ENCODE measurements at places on chromosomes 13 and 19.

- no peak for DNase-seq
Measured at GRCh38 chr13:98688373-98688772, 64.1 kb downstream of the SLC15A1 start.

DNA sequence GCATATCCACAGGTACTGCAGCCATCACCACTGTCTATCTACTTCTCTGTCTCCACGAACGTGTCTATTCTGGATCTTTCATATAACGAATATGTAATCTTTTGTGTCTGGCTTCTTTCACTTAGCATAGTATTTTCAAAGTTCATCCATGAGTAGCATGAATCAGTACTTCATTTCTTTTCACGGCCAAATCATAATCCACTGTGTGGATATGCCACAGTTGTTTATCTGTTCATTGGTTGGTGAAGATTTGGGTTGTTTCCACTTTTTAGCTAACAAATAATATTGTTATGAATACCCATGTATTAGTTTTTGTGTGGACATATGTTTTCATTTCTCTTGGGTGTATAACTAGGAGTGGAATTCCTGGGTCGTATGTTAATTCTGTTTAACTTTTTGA, 14.4 kb downstream of the RGCC start:
- DNase-seq = no peak

DNA sequence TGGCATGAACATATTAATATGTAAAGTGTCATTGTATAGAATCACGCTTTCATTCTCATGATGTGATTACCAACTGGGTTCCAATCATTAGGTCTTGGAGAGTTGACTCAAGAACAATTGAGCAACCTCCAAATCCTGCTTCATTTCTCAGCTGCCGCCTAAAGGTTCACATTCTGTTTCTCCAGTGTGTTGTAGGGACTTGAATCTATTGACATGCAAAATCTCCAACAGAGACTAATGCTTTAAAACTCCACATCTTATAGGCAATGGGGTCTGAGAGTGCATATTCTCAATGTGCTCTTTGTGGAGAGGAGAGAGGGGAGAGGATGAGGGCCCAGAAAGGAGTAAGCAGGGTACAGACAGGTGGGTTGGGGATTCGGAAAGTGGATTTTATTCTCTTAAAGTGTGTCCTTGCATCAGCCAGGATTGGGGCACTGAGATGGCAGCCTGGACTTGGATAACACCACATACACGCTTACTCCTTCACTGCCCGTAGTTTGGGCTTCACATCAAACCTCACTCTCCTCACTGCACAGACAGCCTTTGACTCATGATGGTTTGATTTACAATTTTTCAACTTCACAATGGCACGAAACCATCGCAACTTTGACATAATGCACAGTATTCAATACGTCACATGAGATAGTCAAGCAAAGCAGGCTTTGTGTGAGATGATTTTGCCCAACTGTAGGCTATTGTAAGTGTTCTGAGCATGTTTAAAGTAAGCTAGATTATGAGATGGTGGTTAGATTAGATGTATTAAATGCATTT, 241.3 kb upstream of the IRS2 start:
- DNase-seq = no peak

- peak; percentile 52 for DNase-seq
Measured at GRCh38 chr19:8505680-8506401, 3.4 kb upstream of the PRAM1 start.

DNA sequence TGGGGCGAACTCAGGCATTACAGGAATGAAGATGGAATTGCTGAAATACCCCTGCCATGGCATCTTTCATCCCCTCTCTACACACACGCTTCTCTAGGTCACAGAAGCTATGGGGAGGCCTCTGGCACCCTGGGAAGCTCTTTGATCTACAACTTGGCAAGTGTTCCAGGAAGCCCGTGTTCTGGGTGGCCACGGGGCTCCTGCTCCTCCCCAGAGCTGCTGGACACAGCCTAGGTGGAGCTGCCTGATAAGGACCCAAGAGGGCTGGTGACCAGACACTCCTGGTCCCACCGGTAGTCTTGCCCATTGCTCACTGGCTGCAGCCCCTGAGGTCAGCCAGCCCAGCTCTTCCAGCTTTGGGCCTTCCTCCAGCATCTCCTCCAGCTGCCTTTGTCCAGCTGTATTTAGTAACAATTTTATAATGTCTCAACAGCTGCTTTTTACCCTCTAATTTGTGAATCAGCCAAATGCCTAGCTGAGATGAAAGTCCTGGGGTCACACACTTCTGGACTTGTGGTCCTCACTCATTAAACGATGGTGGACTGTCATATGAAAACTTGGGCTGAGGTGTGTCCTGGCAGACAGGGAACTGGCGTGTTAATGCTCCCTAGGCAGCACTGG, 72.8 kb upstream of the SPATA13 start:
- no peak for DNase-seq

DNA sequence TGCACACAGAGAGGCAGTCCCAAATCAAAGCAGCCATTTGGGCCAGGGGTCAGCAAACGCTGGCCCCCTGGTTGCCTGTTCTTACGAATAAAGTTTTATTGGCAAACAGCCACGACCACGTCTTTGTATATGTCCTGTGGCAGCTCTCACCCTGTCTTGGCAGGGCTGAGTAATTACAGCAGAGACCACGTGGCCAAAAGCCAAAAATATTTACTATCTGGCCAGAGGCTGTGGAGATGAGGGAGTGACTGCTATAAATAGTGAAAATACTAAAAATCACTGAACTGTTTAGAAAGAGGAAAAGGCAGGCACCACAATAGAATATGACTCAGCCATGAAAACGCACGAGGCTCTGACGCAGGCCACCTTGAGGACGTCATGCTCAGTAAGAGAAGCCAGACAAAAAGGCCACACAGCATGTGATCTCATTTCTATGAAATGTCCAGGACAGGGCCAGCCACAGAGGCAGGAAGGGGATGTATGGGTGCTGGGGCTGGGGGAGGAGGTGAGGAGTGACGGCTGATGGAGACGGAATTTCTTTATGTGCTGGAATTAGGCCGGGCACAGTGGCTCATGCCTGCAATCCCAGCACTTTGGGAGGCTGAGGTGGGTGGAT, 29.4 kb downstream of the SMIM24 start:
- DNase-seq = no peak

- DNase-seq = no peak
Measured at GRCh38 chr13:26019251-26019650, 32.6 kb downstream of the SHISA2 start.

- DNase-seq = no peak
Measured at GRCh38 chr13:23811366-23812062, 77.7 kb downstream of the MIPEP start.

Data from CD4-positive, alpha-beta T cell treated with Interferon alpha-2 for 1 hour (primary cell).